Breast epithelium (tissue), 4 donors: ENCODE measurements at places on chromosomes 2 and 18. TPM values are rescaled to one million over a fixed set of nuclear protein-coding genes. Genes with fewer than 3 reads are reported as not detected.

- no peak for DNase-seq
Observed at GRCh38 chr2:144583741-144584453, 64.0 kb upstream of the ZEB2 start.

- DNase-seq, result no peak
Observed at GRCh38 chr2:184566716-184567115, 31.6 kb upstream of the ZNF804A start.

GRCh38 chr2:227774011-227774624 lies 28.4 kb downstream of the SCYGR8 start:
- DNase-seq, result no peak

- no peak for DNase-seq
Observed at GRCh38 chr2:100783987-100784386, 36.0 kb upstream of the NPAS2 start.

Gene ALK
- total RNA-seq, result 5.6 TPM

Gene INHBB
- total RNA-seq, result 35.0 TPM

Gene SLC39A10
- 16.3 TPM for total RNA-seq

Gene DCTN1
- total RNA-seq, result 103 TPM
